ENCODE measurements at places on chromosomes 13 and 19.

DNA sequence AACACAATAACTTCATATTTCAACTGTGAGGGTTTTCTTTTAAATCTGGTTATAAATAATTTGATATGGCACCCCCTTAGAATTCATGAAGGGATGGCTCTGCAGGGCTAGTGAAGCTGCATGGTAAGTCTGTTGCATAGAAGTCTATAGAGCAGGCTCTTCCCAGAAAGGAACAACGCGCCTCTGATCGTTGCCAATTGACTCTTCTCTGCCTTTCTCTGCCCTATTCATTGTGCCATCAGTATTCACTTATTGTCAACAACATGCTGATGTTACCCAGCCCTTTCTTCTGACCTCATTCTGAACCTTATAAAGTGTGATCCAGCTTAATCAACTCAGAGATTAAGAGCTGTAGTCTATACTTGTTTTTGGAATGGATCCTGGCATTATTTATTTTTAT lies 16.3 kb upstream of the DCT start:
- no peak for DNase-seq

- peak; percentile 79 for DNase-seq
Measured at GRCh38 chr19:55080968-55081769, 5.5 kb downstream of the EPS8L1 start.

DNA sequence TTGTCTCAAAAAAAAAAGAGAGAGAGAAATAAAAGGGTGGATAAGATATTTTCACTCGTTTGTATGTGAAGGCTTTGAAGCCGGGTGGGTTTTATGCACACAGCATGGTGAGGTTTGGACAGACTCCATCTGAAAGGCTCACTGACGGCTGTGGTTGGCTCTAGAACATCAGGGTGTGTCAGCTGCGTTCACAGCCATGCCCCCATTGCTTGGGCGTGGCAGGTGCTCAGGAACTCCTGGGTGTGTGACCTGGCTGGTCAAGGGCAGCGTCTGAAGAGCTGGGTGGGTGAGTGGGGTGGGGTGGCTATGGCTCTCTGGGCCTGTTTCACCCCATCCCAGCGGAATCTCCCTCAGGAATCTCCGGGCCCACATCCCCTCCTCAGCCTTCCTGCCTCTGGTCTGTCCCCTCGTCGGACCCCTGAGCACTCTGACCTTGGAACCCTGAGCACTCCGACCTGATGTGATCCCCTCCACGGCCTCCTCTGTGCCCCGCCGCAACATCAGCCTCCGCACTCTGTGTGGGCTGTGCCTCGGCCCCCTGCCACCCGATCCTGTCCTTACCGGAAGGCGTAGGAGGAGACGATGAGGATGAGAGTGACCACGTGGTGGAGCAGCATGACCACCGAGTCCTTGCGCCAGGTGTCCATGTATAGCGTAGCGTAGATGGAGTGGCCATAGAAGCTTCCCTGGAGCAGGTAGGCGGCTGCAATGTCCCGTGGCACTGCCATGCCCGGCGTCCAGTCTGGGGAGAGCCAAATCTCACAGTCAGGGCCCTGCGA lies 12.2 kb downstream of the CERS1 start:
- DNase-seq: no peak

- no peak for DNase-seq
Measured at GRCh38 chr13:48110931-48111721, 16.2 kb upstream of the MED4 start.

DNA sequence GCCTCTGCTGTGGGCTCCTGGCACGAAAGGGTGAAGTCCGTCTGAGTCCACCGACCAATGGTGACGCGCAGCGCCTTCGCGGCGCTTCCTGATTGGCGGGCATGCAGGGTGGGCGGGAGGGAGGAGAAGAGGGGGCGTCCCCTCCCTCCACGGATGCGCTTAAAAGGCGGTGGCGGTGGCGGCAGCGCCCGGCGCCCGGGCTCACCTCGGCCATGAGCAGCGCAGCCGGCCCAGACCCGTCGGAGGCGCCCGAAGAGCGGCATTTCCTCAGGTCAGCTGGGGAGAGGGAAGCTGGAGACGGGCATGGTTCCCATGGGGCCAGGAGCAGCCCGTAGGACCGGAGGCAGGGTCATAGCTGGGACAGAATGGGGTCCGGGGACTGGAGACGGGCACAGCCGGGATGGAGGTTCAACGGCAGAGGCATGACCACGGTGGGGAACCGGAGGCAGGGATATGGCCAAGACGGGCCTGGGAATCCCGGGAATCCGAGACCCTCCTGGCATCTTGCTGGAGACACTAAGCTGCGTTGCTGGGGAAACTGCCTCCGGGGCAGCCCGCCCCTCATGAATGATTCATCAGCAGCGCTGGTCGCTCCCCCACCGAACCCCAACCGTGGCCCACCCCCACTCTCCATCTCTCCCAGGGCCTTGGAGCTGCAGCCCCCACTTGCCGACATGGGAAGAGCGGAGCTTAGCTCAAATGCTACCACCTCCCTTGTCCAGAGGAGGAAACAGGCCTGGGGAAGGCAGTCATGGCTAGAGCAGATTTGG lies at the start of gene YJEFN3:
Gene YJEFN3 (plus strand): TSS at position 191 of the 770 bp plus-strand sequence. CDS start 22 bp downstream, at position 213.
- DNase-seq: no peak

GRCh38 chr13:27572234-27572901 lies 48.0 kb downstream of the LNX2 start:
- no peak for DNase-seq

DNA sequence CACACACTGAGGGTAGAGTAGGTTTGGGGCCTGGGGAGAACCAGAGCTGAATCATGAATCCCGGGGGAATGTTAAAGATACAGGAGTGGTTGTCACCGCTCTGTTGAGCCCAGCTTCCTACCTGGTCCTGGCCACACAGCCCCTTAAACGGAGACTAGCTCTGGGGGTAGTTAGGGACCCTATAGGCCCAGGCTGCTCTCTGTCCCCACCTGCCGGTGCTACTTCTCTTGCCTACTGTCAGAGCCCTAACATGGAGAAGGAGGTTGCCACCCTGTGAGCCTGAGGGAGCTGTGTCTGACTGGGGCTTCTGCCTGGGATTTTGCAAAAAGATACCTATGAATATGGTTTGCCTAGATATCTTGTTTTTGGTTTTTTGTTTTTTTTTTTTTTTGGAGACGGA lies 36.6 kb upstream of the ZNF429 start:
- DNase-seq: no peak

All from stimulated activated CD4-positive, alpha-beta T cell treated with anti-CD3 and anti-CD28 coated beads, Interleukin-15, amount 100 ng/mL, for 1 hour (primary cell).